ENCODE measurements at places on chromosomes 7 and 10.

DNA sequence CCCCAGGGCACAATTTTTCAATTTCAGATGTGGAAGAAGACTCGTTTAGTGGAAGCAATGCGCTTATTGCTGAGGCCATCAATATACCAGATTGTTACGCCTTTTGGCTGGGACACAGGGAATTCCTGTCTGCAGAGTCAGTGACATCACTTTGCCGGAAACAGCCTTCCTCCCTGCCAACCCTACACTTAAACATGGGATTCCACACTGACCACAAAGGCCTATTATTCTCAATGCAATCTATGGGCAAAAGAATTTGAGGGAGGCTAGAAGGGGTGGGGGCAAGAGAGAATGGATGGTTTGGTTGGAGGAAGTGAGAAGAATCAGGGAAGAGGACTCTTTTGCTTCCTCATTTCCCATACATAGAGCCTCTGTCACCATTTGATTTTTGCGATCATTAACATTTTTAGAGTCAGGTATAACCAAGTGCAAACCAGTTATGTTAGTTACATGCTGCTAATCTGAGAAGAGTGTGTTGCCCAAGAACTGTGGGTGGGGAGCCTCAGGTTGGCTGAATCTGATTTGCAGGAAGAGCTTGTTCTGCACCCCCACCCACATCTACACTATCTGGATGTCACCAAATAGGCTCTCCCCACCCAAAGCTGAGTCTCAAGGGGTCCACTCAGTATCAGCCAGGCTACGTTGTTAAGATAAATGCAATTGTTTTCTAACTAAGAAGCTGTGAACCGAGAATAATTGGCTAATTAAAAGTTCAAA, 58.2 kb downstream of the ENTPD1 start:
- peak; percentile 58 for DNase-seq

- no peak for DNase-seq
These were observed 139.0 kb downstream of the TACC2 start for GRCh38 chr10:122127943-122128342.

- no peak for DNase-seq
These were observed 31.7 kb downstream of the HYAL4 start for GRCh38 chr7:123876557-123877256.

GRCh38 chr7:139016931-139017511, 18.8 kb downstream of the ZC3HAV1L start:
- peak; percentile 66 for DNase-seq

DNA sequence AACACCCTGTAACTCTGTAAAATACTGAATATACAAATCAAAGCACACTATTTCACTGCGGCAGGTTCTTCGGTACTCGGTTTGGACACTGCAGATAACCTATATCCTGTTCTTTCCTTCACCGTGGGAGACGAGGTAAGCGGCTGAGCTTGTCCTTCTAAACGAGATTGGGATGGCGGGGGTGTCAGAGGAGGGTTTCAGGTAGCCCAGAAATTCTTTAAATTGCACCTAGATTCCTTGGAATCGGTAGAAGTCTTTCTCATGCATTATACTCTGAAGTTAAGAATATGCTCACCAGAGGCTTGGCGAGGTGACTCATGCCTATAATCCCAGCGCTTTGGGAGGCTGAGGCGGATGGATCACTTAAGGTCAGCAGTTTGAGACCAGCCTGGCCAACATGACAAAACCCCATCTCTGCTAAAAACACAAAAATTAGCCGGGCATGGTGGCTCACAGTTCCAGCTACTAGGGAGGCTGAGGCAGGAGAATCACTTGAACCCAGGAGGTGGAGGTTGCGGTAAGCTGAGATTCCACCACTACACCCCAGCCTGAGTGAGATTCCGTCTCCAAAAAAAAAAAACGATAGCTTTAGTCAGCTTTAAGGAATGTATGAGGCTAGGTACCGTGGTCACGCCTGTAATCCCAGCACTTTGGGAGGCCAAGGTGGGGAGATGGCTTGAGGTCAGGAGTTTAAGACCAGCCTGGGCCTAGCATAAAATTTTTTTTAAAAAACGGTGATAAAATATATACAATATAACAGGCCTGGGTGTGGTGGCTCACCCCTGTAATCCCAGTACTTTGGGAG, 10.1 kb upstream of the LAT2 start:
- no peak for DNase-seq

DNA sequence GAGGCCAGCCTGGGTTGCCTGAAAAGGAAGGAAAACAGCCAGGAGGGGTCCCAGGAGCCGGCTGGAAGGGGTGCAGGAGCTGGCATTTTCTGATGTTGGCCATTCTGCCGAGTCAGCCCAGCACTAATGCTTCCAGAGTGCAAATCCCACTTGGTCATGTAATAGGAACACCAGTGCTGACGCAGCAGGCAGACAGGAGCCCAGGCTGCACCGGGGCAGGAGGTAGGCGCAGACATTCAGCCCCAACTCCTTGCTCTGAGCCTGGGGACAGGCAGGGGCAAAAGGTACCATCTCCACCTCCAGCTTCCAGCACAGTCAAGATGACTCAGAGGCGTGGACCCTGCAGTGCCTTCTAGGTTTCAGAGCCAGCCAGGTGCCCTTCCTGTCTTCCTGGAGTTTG, 10.2 kb upstream of the YWHAG start:
- DNase-seq, result no peak

DNA sequence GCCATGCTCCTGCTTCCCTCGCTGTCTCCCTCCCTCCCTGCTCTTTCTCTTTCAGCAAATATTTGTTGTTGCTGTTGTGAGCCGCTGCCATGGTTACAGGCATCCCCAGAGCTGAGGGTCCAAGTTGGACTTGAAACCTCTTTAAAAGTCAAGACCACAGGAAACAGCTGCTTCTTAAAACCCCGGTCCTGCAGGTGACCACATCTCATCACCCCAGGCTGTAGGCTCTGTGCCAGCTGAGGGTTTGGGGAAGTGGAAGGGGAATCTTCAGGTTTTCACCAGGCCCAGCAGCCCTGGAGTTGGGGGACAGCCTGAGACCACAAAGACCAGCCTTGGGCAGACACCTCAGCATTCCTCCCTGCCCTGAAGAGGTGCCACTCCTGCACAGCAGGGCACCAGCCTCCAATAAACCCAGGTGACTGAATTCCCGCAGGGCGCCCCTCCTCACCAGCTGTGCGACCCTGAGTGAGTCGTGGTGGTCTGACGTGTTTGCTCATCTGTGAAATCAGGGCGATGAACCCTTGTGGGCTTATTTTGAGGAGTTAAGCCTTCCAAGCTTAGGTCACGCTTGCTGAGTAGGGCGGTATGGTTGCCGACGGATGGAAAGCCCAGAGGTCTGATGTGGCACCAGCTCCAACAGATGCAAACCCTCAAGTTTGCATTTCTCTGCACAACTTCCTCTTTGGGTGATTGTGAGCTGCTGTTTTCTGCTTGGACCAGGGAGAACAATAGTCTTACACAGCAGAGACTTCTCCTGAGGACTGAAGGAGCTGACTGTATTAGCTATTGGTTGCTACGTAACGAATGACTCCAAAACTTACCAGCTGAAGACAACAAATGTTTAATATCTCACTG, 24.8 kb downstream of the NPTX2 start:
- DNase-seq, result no peak

DNA sequence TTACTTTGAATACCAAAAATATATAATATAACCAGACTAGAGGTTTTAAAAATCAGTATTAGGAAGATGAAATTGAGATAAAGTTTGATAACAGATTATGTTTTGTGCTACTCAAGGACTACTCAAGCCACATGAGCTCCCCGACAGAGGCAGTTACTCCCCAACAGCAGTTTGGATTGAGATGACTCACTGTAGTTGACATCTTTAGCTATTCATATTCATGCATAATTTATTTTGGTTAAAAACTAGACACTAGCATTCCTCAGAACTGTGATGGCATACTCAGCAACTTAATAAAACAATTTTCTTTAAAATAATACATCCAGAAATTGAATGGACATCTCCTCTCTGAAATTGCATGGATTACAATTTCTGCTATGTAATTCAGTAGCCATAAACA, 19.6 kb downstream of the PCLO start:
- no peak for DNase-seq

DNA sequence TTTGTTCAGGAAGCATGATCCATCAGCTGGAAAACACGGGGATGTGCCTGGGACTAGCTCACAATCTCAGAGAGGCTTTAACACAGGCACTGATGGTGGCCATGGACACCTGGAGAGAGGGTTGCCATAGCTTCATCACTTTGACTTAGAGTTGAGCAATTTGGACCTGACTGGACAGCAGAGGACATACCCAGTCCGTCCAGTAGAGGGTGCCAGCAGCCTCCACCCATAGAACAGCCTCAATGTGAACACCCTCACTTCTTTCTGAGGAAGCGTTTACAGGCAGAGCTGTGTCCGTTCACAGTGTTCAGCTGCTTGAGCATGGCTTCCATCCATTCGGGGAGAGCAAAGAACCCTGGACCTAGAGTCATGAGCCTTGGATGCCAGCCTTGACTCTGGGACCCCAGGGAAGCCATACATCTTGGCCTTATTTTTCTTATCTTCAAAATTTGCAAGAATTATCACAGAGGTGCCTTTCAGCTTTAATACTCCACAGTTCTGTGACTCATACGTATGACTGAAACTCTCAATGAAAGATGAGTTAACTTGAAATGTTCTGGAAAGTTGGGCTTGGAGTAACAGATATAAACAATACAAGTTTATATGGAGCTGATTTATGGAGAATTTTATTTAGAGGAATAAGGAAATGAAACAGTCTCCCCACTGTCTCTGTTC, 302.9 kb upstream of the PODXL start:
- DNase-seq, result peak; percentile 78

DNA sequence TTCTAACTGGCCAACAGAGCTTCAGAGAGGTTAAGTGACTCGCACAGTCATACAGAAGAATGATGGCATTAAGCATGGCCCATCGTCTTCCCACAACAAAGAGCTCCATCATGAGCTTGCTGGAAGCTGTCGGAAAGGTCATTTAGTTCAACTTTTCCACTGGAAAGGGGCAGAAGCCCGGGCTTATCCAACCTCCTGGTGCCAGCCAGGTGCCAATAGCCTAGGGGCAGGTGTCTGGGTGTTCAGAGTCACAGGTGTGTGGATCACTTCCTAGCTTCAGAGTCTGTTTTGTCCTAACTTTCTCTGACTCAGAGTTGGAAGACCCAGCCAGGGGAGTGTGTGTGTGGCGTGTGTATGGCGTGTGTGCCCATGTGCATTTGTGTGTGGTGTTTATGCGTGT, 1.3 kb upstream of the TRPV6 start:
- DNase-seq, result no peak

DNA sequence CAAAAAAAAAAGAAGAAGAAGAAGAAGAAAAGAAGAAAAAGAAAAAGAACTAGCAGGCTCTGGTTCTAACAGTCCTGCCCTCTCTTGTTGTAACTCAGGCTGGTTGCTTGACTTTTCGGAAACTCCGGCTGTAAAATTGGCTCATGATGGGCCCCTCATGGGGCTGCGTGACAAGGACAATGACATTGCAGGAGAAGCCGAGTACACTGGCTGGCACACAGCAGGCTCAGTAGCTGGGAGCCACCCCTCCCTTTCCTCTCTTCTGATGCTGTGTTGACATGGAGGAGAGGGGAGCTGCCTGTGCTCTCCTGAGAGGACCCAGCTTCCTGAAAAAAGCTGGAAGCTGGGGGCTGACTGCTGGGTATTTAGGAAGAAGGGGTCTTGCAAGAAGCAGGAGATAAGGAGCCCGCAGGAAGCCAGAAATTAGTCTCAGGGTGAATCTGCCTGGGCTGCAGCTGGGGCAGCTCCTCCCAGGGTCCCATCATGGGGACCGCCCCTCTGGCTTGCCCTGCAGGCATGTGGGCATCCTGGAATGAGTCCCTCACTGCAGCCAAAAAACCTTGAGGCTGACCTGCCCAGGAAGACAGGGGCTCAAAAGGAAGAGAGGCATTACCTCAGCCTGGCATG, 14.6 kb upstream of the GPR26 start:
- no peak for DNase-seq

DNA sequence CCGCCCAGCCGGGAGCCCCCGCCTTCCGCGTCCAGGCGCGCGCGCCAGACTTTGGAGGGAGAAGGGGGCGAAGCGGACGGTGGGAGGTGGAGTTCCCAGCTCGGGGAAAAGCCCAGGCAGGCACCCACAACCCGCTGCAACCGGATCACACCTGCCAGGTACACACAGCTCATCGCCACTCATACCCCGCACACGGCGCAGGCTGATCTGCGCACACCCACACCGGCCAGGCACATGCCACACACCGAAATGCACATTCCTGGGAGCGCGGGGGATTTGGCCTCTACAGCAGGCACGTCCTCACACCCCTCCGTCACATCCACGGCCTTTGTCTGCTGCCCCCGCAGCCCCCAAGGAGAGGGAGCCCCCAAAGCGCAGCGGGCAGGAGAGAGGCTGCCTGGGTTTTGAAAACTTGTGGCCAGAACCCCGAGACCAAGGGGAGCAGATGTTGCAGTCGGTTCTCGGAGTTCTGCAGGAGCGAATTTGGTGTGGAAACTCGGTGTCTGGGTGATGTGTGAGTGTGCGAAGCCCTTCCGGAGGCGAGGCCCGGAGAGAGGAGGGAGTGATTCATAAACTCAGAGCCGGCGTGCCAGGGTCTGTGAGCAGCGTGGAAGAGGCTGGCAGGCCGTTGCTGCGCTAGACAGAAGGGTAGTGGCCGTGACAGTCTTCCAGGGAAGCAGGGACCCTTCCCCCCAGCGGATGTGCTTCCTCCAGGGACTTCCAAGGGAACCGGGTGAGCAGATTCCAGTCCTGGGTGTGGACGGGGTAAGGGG, 734 bp downstream of the CHST3 start:
- peak; percentile 79 for DNase-seq

DNA sequence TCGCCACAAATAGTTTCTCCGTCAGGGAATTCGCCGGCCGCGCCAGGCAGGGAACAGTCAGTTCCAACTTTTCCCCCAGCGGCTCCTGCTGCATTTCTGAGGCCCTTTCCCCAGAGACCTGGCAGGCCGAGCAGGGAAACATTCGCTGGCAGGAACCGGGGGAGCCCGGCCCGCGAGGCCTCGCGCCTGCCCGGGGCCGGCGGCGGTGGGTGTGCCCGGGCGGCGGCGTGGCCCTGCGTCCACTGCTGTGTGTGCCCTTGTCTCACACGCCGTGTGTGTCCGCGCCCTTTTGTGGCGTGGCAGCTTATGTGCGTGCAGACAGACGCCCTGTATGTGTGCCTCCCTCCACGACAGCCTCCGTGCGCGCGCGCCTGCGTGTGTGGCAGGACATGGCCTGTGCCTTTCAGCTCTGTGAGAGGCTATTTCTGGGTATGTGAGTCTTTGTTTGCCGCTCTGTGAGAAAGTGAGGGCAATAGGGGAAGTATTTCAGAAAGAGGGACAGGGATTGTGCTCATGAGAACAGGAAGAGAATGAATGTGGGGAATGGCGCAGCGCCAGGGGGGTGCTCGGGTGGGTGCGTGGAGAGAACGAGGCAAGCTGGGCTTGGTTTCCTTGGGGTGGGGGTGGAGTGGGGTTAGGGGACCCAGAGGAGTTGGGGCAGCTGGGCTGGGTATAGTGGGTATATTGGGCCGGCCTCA, 689 bp upstream of the SMARCD3 start:
- no peak for DNase-seq

GRCh38 chr10:6642876-6643275, 62.8 kb upstream of the PRKCQ start:
- no peak for DNase-seq

- DNase-seq, result no peak
These were observed 67.6 kb downstream of the STK17A start for GRCh38 chr7:43650457-43651052.

- DNase-seq, result no peak
These were observed 305.8 kb upstream of the NEBL start for GRCh38 chr10:21202776-21203462.

- DNase-seq, result no peak
These were observed 126.5 kb upstream of the MTPN start for GRCh38 chr7:136103545-136104268.

Measured in H54 (cell line).